Gastroesophageal sphincter (tissue), 4 donors: ENCODE measurements at places on chromosomes 3 and 15. TPM values are rescaled to one million over a fixed set of nuclear protein-coding genes. Genes with fewer than 3 reads are reported as not detected.

COL7A1 gene
- total RNA-seq, result 1.7 TPM

DNA sequence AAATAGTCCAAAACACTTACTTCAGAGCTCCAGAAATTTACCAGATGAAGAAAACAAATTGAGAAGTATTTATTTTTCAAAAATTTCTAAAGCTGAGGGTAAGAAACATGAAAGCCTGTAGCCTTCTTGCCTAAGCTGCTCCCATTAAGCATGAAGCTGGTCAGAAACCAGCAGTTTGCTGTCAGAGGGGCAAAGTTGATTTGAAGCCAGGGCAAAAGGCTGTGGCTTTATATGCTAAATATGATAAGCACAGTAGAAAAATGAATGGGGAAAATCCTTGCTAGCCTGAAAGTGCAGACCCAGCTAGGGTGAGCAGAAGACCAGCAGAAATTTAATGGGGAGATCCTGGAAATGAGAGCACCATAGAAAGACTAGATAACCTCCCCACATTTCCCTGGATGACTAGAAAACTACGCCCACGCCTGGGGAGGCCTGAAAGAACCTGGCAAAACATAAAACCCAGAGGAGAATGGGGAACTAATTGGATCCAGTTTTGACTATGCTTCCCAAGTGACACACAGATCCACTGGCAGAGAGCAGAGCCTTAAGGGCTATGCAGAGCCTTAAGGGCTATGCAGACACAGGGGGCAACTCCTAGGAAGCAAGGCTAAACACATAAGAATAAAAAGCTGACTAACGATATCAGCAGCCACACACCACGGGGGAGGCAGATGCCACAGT, 43.0 kb upstream of the HEG1 start:
- no peak for ATAC-seq

CACNA2D3 gene
- 4.7 TPM for total RNA-seq

DNA sequence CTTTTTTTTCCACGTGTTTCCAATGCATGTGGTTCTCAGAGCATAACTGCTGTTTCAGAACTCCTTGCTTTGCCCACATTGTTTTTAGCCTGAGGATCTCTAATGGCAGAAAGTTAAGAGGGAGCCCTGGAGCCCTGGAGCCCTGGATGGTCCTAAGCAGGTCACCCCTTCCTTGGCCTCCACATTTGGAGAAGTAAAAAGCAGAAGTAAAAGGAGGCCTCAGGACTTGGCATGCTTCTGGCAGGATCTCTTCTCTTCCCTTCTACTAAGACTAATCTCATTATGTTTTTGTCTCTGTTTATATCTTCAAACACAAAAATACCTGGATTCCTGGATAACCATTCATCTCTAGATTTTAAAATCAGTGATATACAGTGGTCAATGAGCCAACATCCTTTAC, 50.1 kb downstream of the P2RY1 start:
- ATAC-seq, result no peak

- no peak for ATAC-seq
Measured at GRCh38 chr3:167733961-167734497, 663 bp downstream of the PDCD10 start.

SNX1 gene
- 84.4 TPM for total RNA-seq

MYRIP gene
- total RNA-seq, result 3.7 TPM

DNA sequence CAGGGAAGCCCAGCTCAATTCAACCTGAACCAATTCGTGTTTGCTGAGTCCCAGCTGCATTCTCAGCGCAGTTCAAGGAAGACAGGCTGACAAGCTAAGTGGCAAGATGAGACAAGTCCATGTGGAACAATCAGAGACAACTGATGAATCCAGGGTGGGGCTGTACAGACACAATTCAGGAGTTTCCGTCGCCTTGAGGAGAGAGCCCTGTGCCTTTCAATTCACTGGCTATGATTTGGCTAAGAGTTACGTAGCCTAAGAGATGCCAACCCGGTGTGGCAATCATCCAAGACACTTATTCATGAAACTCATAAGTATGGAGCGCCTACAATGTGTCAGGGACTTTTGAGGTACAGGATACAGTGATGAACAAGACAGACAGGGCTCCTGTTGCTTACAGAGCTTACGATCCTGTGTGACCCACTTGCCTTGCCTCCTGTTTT, 15.5 kb upstream of the ZBED2 start:
- ATAC-seq, result no peak

DNA sequence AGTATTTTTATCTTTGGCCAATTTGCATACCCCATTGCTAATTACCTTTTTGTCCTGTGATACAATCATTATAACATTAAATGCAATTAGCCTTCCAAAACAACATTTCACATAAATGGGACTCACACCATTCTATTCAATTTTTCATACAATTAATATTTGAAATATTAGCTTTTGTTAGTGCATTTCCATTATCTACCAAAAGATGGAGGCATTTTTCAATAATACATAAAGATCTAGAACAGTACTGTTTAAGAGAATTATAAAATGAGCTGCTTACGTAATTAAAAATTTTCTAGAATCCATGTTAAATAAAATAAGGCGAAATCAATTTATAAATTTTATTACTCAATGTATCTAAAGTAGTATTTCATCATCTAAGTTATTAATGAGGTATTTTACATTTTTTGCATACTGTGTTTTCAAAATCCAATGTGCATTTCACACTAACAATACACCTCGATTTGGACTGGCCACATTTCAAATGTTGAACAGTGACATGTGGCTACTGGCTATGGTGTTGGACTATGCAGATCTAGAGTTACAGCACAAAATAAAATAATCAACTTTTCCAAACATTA, 74.3 kb downstream of the TJP1 start:
- ATAC-seq, result no peak

DNA sequence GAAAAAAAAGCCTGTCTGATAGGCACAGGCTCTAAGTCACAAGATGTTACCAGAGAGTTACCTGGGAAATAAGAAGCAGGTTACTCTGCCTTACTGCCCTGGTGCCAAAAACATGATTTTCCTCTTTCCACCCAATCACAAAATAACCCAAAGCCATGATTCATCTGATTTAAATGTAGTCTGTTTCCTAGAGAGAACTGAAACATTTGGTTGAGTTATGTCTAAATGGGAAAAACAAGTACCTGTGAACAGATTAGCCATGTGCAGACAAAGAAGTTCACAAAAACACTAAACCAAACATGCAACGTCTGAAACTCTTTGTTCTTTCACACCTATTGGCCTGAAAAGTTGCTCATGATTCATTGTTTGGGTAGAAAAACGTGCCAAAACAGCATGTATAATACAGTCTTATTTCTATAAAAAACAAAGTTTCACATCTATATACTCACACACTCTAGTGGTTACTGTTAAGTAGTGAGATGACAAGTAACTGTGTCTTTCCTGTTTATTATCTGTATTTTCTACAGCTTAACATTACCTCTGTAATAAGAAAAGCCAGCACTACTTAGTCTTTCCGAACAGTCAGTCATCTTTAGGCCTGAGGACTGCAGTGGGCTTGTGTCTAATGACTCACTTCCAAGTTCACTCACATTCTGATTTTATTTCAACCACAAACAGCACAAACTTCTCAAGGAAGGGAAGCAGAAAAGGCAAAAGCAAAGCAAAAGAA, 30.2 kb downstream of the FAM174B start:
- no peak for ATAC-seq

SPESP1 gene
- total RNA-seq, result 5.9 TPM

GRCh38 chr3:139745831-139746230, 68.1 kb upstream of the NMNAT3 start:
- no peak for ATAC-seq

ANKRD63 gene
- total RNA-seq, result 1.6 TPM

- ATAC-seq, result no peak
Measured at GRCh38 chr15:92892201-92892555, 7.9 kb upstream of the CHD2 start.

DNA sequence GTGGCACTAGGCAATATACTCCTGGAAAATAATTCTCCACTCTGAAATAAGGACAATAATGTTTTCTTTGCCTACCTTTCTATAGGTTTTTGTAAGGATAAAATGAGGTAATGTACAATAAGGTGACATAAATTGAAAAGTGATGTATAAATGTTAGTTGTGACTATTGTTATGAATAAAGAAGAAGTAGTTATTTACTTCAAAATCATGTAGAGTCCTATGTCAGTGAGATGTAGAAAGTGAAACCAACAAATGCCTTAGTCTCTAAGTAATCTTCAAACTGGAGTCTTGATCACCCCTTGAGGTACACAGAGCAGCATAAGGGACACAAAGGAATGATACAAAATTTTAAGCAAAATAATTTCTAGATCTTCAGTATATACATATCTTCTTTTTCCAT, 60.3 kb upstream of the TP63 start:
- no peak for ATAC-seq

- no peak for ATAC-seq
Measured at GRCh38 chr3:2770451-2770850, 339.7 kb downstream of the IL5RA start.

DNA sequence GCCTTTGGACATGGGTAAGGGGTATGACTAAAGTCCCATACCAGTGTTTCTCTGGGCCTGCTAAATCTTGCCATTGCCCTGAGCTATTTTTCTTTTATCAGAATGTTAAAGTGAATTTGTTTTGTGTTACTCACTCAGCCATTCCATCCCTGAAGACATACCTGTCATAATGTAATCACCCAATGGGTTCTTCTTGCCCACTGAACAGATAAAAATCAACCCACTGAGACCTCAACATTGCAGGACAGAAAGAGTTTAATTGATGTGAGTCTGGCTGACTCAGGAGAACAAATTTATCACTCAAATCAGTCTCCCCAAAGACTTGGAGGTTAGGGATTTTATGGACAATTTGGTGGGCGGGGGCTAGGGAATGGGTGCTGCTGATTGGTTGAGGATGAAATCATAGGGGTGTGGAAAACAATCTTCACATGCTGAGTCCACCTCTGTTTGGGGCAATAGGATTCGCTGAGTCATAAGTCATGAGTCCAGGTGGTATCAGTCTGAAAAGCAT, 47.4 kb downstream of the ILDR1 start:
- ATAC-seq, result no peak

FBXW12 gene
- not detected for total RNA-seq

GRCh38 chr15:55873024-55873720, 120.2 kb downstream of the NEDD4 start:
- ATAC-seq, result no peak

ALDH1L1 gene
- 19.6 TPM for total RNA-seq

DNA sequence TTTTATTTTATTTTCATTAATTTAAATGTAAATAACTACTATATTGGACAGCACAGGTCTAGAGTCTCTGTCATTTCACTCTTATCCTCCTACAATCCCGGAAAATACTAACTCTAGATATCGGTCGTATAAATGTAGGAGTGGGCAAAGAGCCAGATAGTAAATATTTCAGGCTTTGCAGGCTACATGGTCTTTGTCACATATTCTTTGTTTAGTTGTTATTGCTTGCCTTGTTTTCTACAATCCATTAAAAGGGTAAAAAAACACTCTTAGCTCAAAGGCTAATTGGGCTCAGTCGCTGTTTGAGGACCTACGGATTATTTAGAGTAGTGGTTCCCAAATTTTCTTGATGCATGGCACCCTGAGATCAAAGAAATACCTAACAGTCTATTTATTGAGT, 1.7 kb downstream of the KNL1 start:
- no peak for ATAC-seq

- no peak for ATAC-seq
Measured at GRCh38 chr3:9875448-9875847, 4.6 kb downstream of the CIDEC start.

GRCh38 chr3:134312873-134313846, 61.1 kb downstream of the AMOTL2 start:
- ATAC-seq, result peak; percentile 86

SLC22A13 gene
- total RNA-seq, result 0.85 TPM

TM4SF18 gene
- total RNA-seq, result 10.2 TPM

MDFIC2 gene
- total RNA-seq, result not detected

ARRDC4 gene
- total RNA-seq, result 176 TPM

GRCh38 chr15:40508216-40508615, 37.4 kb downstream of the CHST14 start:
- ATAC-seq, result no peak

SLC22A14 gene
- not detected for total RNA-seq

UPK1B gene
- total RNA-seq, result not detected

DNA sequence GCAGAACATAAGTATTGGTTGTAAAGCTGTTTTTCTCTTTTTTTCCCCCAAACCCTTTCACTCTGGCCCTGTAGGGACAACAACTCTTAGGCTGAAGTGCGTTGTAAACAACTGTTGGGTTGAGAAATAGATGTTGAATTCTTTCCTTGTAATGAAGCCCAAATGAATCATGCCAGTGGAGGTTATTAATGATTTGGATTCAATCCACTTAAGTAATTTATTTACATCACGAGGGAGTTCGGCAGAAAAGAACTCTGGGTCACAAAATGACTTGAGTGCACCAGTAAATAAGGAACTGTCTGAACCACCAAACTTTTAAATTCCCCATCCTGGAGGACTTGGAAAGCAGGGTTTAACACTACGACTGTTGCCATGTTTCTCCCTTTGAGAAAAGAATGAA, 218.9 kb downstream of the PDZRN3 start:
- ATAC-seq, result peak; percentile 43

DNA sequence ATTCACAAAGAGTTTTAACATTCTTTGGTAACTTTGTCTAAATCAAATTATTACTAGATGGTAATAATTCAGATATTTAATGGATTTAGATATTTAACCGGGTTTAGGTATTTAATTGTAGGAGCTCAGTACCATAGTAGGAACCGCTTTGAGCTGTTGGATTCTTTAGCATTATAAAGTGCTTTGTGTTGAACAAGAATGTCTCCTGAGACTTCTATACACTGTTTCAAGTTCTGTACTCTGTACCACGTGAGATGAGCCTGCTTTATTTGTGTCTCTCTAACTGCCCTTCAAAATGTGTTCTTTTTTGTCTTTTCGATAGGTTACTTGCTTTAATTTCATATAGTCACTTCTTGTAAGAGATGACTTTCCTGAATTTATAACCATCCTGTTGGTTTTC, 36.0 kb downstream of the ZFAND6 start:
- ATAC-seq, result no peak

- no peak for ATAC-seq
Measured at GRCh38 chr15:38299216-38299615, 46.6 kb downstream of the SPRED1 start.

GRCh38 chr3:122183521-122183892, at the start of gene CASR:
Gene CASR (plus strand): TSS chr3:122183668. CDS start chr3:122254190, 70,522 bp downstream.
- ATAC-seq, result no peak

- no peak for ATAC-seq
Measured at GRCh38 chr15:32035285-32035684, 5.0 kb downstream of the CHRNA7 start.

PIERCE2 gene
- 4.5 TPM for total RNA-seq

DNA sequence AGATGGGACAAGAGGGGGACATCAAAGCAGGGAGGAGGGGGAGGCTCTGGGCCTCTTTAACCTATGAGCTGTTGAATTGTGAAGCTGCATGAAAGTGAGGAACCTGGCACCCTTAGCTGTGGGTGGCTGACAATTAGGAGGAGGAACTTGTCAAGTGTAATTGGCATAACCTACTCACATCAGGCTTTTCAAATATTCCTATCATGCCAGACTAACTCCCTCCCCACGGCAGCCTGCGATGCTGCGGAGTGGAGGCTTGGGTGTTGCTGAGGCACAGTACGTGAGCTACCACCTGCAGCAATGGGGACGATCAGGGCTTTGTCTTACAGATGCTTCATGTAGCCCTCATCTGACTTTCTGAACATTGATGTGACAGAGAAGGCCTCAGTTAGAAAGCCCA, 180.7 kb upstream of the SNTN start:
- ATAC-seq, result no peak

- ATAC-seq, result no peak
Measured at GRCh38 chr3:148957586-148957985, 33.8 kb upstream of the GYG1 start.

CHRFAM7A gene
- 0.27 TPM for total RNA-seq

PIGB gene
- 10.1 TPM for total RNA-seq

FSIP1 gene
- 2.2 TPM for total RNA-seq

MYO1E gene
- total RNA-seq, result 70.8 TPM

- ATAC-seq, result no peak
Measured at GRCh38 chr3:148757238-148758215, 59.8 kb downstream of the AGTR1 start.
